Adrenal gland (tissue), 19 donors: ENCODE measurements at places on chromosomes 11 and 22.

- no peak for DNase-seq
Measured at GRCh38 chr11:62105667-62106191, 18.1 kb upstream of the INCENP start.

DNA sequence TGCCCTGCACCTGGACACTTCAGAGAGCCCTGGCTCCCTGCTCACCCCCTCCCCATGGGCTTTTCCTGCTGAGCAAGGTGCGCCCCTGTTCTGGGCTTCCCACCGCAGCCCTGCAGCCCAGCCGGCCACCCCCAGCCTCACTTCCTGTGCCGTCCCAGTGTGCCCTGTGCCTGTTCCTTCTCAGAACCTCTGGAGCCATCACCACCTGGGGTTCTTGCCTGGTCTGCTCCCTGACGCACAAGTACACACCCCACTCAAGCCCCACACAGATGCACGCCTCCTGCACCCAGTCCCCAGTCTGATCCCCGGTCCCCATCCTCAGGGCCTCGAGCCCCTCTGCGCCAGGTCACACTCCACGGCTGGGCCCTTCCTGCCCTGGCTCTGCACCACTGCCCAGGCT is 23.9 kb upstream of the DGCR8 start:
- DNase-seq, result no peak

- DNase-seq, result peak; percentile 65
Measured at GRCh38 chr22:38180841-38181452, 683 bp downstream of the PLA2G6 start.

- DNase-seq, result no peak
Measured at GRCh38 chr11:104798789-104799188, 99.5 kb downstream of the CASP12 start.

- no peak for DNase-seq
Measured at GRCh38 chr11:32400196-32400595, 35.1 kb downstream of the WT1 start.

DNA sequence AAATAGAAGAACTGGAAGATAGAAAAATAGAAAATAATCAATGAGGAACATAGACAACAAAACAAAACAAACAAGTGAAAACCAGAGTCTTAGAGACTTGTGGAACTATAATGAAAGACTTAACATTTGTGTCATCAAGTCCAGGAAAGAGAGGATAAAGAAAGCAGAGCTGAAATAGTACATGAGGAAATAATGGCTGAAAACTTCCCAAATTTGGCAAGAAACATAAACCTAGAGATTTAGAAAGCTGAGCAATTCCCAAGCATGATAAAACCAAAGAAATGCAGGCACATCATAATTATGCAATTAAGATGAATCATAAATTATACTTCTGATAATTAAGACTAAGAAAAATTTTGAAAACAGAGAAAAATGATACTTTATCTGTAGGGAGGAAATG is 614.5 kb downstream of the ETS1 start:
- DNase-seq, result no peak

GRCh38 chr22:49755631-49756001 is 72.1 kb downstream of the BRD1 start:
- DNase-seq, result no peak

GRCh38 chr11:107257710-107258109 is 199.9 kb downstream of the CWF19L2 start:
- DNase-seq, result no peak

GRCh38 chr11:10908215-10908951 is 50.5 kb upstream of the ZBED5 start:
- no peak for DNase-seq

GRCh38 chr22:50032109-50032871 is 19.7 kb upstream of the IL17REL start:
- no peak for DNase-seq
